ENCODE measurements at places on chromosomes 12 and 14.
A peak's percentile ranks its signal among the peaks of the same experiment; 100 is the strongest.

GRCh38 chr12:123151457-123152454, 866 bp upstream of the PITPNM2 start:
- DNase-seq: no peak

DNA sequence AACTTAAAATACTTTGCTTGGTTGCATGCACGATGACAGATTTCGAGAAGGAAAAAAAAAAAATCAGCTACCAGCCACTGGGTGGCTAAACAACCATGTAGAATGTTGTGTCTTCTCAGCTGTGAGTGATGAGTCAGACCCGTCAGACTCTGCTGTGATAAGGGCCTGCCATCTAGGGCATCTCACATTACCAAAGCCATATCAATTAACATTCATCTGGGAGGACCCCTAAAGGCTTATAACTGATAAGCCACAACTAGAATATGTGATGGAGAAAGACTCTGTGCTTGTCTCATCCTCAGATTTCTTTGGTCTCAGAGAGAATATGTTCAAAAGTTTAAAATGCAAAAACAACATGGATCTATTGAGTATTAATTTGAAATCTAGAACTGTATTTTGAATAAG, 111.5 kb downstream of the PAX9 start:
- no peak for DNase-seq

- DNase-seq: no peak
These were observed 113.2 kb downstream of the CAND1 start for GRCh38 chr12:67382241-67382871.

- no peak for DNase-seq
These were observed 1.4 kb upstream of the ANO4 start for GRCh38 chr12:100793182-100793581.

- DNase-seq: peak; percentile 55
These were observed 1.5 kb downstream of the WNK1 start for GRCh38 chr12:753611-754472.

GRCh38 chr12:101759396-101760047, 20.3 kb upstream of the SYCP3 start:
- peak; percentile 56 for DNase-seq

- DNase-seq: no peak
These were observed 24.8 kb downstream of the PLEK2 start for GRCh38 chr14:67387195-67387594.

- no peak for DNase-seq
These were observed 40.1 kb downstream of the FBXL14 start for GRCh38 chr12:1553987-1554982.

GRCh38 chr14:68492381-68493151, 300.3 kb downstream of the ZFP36L1 start:
- DNase-seq: no peak

- no peak for DNase-seq
These were observed 27.2 kb upstream of the GPR132 start for GRCh38 chr14:105092171-105093037.

GRCh38 chr14:89332031-89332430, 85.0 kb downstream of the FOXN3 start:
- DNase-seq: no peak

DNA sequence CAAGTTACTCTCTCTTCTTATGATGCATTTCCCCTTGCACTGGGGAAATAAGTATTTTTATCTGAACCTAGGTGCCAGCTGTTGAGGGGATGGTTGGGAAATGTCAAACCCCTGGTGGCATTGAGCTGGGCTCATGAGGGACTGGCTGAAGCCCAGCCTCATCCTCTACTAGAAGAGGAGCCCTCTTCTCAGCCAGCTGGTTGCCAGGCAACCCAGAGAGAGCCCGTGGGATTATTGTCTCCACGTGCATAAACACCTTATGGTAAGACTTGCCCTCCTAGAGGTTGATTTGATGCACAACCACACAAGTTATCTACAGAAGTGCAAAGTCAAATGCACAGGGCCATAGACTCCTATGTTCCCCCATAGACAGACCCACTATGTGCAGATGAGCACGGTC, 89.8 kb downstream of the WSCD2 start:
- no peak for DNase-seq

DNA sequence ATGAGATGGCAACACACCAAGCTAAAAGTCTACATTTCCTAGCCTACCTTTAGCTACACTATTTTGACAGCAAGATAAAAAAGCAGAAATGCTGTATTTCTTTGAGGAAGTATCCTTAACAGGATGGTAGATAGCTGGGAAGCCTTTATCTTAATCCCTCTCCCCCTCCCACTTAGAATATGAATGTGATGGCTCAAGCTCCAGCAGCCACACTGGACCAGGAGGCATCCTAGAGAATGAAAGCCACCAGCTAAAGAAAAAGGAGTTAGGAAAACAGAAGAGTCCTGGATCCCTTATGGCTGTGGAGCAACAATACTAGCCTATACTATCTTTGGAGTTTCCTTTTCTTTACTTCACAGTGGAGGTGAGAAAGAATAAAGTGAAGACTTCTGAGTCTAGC, 15.1 kb downstream of the NAP1L1 start:
- no peak for DNase-seq

GRCh38 chr12:100164153-100164704, 21.6 kb upstream of the BLTP3B start:
- DNase-seq: no peak

- peak; percentile 9 for DNase-seq
These were observed 89.1 kb upstream of the STAC3 start for GRCh38 chr12:57340104-57340503.

DNA sequence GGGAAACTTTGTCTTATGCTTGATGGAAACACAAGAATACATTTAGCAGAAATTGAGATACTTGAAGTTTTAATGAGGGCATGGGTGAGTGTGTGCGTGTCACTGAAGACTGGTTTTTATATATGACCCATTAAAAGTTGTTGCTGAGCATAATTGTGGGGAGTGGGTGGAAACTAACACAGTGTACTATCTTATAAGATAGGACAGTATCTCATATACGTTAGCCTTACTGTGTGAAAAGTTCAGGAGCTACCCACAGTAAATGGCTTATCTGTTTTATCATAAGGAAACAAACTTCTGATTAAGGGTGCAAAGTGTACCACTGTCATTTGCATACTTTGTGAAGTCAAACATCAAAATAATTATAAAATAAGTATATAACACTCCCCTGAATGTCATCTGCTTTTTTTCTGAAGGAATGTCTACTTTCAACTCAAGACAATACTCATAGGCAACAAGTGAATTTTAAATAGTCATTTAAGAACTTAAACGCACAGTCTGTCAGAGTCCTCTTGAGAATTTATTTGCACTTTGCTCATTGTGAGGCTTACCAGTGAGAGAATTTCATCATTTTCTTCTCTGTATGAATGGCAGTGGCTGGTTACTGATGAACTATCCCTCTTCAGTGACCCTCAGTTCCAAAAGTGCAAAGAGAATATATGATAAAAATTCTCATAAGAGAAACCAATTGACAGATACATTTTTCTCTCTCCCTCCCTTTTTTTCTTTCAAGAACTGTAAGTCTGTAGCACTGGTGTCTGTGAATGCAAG, 4.2 kb downstream of the PDE3A start:
- no peak for DNase-seq

GRCh38 chr14:50023671-50024490, 92.5 kb downstream of the VCPKMT start:
- no peak for DNase-seq

DNA sequence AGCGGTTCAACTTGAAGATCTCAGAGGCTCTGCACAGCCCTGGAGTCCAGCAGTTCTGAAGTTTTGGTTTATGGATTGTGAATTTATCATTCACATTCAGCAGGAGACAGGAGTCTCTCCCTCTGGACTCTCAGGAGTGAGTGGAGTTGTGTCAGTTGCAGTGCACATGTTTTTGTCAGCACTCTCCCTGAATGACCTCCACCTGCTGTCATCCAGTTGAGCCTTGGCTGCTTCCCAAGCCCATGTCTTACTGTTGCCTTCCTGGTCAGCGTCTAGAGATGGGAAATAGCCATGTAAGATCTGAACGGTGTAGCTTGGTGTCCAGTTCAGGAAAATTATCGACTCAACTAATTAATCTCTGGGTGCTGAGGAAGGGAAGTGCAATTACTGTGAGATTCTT, 133.2 kb downstream of the PRKCH start:
- DNase-seq: no peak

GRCh38 chr12:58502226-58502625, 418.1 kb downstream of the LRIG3 start:
- no peak for DNase-seq

GRCh38 chr12:51852404-51853137, 4.1 kb upstream of the FIGNL2 start:
- DNase-seq: no peak

Data from CD4-positive, alpha-beta T cell treated with Interleukin-21 for 1 hour (primary cell).